NCI-H1092 treated with DMSO at 0.1 percent for 48 hours (cell line): ENCODE measurements at places on chromosomes 4 and X.

GRCh38 chrX:118221733-118222132, 105.1 kb upstream of the KLHL13 start:
- DNase-seq: no peak

DNA sequence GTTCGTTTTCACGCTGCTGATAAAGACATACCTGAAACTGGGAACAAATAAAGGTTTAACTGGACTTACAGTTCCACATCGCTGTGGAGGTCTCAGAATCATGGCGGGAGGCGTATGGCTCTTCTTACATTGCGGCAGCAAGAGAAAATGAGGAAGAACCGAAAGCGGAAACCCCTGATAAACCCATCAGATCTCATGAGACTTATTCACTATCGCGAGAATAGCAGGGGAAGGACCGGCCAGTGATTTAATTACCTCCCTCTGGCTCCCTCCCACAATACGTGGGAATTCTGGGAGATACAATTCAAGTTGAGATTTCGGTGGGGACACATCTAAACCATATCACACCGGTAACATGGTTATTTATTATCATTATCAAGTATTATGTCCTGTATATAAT, 2204.5 kb downstream of the ARAP2 start:
- DNase-seq: no peak

DNA sequence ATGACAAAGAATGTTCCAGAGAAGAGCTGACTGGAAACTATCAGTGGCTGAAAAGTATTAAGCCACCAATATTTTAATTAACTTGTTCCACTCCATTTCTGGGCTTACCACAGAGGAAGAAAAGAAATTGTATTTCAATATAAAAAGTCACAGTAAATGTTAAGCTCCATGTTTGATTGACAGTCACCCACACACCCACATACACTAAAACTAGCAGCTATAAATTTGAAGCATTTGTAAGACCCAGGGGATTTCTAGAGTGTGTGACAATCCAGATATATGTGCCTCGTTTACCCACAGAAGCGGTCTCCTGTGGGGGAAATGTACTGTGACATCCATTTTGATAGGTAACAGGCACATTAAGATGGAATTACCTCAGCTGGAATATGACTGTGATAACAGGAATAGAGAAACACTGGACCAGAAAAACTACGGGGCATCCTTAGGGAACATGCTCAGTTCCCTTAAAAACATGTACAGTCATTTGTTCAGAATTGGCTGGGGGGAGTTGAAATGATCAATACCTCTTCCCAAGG, 39.0 kb upstream of the RASGEF1B start:
- DNase-seq: no peak

DNA sequence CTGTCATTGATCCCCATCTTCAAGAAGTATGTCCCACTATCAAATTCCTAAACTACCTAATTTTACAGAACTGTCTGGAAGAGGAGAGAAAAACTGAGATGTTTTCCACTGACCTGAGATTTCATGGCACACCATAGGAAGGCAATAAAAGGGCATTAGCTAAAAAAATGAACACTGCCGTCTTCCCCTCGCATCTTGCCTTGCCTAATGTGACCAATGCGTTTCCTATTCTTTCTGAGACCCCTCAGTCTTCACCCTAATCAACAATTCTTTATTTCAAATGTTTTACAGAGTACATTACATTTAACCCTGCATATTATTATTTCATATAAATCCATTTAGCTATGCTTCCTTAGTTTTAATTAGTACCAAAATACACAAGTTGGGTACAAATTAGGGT, 43.6 kb downstream of the ZNF827 start:
- DNase-seq: no peak

- DNase-seq: no peak
Observed at GRCh38 chr4:121688701-121689100, 8.1 kb downstream of the ANXA5 start.

GRCh38 chr4:143575331-143575730, 61.8 kb downstream of the SMARCA5 start:
- no peak for DNase-seq

DNA sequence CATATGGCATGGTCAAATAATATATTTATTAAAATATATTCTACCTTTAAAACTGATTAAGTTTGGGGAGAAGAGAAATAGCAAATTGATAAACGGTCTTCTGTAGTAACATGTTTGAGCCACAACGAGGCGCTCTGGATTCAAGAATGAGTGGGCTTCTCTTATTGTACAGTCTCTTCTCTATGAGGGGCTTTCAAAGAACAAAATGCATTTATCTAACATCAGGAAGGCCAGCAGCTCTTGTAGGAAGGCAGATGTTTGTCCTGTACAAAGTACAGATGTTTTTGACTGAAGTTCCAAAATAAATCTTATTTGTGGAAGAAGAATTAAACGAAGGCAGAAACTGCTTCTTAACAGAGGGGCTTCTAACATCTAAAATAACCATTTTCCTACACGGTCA, 153.6 kb downstream of the RASL11B start:
- peak; percentile 34 for DNase-seq

DNA sequence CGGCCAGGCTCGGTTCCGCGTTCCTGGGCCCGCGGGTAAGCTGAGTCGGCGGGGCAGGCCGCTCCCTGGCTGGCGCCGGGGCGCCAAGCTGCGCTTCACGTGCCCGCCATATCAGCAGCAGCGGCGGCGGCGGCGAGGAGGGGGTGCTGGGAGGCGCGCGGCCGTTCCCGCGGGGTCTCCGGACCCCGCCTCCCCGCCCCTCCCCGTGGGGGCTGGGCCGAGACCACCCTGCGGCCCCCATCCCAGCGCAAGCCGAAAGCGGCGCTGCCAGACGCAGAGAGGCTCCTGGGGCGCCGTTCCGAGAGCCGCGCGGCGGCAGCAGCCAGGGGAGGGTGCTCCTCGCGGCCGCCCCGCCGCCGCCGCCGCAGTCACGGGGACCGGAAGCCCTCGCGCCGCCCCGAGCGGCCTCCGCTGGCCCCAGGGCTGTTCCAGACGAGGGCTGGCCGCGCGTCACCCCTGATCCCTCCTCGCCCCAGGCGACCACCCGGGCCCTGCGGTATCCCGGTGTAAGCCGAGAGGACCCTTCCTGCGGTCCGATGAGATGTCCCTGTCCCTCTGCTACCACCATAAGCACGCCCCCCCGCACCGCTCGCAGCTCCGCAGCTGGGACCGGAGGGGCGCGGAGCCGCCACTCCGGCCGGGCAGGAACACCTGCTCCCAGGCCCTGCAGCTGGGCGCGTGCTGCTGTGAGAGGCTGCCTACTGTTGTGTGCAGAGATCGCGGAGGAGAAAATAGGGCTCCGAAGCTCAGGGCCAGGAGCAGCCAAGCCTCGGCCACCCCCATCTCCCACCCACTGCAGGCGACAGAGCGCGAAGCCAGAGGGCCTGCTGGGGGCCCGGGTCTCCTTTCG, 7.5 kb upstream of the BCOR start:
- peak; percentile 71 for DNase-seq

DNA sequence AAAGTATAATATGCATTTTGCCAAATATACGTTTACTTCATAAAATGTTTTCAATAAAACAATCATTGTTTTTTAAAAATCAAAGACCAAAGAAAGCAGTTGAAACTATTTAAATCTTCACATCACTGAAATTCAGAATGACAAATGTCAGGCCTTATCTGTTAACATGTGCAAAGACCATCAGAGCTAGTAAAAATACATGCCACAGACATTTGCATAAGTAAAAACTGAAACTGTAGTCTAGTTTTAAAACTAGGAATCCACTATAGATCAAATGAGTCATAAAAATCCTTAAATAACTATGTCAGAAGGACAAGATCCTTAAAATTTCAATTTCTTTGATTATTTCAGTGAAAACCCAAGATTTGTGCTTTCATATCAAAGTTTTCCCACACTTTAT, 24.8 kb downstream of the KLHL15 start:
- no peak for DNase-seq

DNA sequence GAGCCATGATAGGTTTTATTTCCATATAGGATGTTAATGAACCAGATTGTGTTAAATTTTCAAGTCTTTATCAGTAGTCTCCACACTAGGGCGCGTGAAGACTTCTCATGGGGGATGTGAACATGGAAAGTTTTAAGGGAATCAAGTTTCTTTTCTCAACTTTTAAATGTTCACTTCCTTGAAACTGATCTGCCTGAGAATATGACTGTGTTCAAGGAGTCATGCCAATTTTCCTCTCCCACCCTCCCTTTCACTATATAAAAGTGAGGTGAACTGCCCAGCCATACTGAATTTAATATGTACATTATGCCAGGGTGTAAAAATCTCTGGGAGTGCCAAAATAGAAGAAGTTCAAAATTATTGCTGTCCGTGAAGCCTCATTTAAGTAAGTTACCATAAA, 30.4 kb upstream of the HPGDS start:
- no peak for DNase-seq

DNA sequence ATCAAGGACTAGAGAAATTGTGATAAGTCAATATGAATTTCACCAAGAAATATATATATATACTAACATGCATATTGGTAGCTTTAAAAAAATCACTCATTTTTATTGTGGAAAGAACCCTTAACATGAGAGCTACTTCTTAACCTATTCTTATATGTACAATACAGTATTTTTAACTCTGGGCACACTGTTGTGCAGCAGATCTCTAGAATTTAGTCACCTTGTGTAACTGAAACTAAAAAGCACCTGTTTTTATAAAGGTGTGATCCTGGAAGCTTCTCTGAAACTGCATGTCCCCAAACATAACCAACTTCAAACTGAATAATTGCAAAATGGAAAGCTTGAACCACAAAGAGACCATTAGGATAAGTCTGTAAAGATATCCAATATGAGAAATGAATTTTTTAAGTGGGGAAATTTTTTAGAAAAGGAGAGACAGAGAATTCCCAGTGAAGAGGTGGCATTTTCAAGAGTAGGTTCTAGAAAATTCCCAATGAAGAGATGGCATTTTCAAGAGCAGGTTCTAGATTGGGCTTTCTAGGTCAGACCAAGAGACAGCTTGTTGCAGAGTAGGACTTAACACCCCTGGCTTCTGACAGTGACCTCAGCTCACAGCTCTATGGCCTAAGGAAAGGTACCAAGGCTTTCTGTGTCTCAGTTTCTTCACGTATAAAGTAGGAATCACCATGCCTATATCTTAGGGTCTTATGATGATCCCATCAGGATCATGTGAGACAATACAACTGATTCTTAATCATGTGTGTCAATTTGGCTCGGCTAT, 22.0 kb upstream of the PPARGC1A start:
- no peak for DNase-seq

GRCh38 chr4:142959173-142959572, 113.1 kb upstream of the INPP4B start:
- no peak for DNase-seq

DNA sequence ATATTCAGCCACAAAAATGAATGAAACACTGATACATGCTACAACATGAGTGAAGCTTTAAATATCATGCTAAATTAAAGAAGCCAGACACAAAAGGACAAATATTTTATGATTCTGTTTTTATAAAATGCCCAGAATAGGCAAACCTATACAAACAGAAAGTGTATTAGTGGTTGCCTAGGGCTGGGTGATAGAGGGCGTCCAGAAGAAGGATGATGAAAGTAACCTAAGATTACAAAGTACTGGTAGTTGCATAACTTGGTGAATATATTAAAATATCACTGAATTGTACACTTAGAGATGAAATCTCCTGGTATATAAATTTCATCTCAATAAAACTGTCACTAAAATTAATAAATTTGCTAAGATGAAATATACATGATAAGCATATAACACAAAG, 67.5 kb downstream of the FBXW7 start:
- no peak for DNase-seq

DNA sequence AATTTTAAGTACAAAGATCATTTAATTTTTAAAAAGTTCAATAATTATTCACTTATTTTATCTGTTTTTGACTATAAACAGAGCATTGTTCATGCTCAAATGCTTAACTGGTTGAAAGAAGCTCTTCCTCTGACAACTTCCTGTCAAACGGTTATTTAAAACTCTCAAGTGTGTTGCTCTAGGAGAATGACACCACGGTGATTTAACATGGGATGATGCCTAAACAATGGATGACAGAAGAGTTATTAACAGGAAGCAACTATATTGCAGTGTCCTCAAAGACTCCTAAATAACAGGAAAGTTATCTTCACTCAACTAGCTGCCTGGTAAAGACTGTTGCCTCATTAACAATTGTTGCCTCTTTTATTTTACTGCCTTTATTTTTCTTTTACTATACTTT, 509.6 kb downstream of the PACRGL start:
- no peak for DNase-seq

DNA sequence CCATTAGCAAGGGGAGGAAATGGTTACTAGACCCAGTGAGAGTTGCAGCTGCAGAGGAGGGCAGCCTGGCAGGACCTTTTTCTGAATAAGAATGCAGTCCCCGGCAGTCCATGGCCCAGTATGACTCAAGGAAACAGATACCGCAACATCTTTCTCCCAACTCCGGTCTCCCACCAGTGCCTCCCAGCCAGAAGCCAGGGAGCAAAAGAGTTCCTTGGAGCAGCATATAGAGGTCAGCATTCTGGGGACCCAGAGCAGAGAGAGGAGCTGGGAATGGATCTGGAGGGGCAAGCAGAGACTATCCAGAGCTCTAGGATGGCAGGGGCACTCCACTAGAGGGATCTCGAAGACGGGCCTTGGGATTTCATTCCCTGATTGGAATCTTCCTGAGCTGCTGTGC, 339.2 kb upstream of the AADAT start:
- DNase-seq: no peak

DNA sequence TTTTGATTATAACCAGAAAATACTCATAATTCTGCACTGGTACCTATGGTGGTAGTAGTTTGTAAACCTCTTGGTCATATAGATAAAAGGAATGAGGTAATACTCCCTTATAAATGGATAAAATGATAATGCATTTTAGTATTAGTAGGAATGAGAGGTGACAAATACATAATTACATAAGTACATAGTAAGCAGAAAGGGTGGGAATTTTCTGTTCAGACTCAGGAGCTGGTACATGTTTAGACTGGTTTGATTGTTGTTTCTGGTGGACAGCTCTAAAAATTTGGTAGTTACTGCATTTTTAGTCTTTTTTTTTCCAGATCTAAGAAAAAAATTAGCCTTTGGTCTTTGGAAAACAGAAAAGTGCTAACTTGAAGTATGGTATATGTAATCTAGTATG, 70.4 kb upstream of the AGA start:
- DNase-seq: no peak

DNA sequence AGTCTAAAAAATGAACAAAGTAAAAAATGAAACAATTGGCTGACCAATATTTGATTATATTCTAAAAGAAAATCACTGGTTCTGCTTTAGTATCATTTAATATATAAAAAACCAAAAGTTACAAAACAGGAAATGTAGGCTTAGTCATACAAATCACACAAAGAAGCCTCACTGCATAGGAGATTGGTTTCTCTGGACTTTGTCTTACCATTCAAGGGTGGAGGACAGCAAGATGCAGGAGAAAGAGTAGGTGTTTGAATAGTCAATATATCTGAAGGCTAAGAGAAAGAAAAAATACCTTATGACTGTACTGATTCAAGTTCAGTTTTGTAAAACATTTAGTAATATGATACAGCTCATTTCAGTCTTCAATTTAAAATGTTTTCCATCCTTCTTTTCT, 28.6 kb upstream of the TAF9B start:
- DNase-seq: no peak

- DNase-seq: no peak
Observed at GRCh38 chr4:123787512-123788080, 391.0 kb downstream of the SPRY1 start.

- no peak for DNase-seq
Observed at GRCh38 chrX:10197279-10198210, 40.8 kb downstream of the CLCN4 start.
